Stimulated activated CD4-positive, alpha-beta T cell treated with anti-CD3 and anti-CD28 coated beads, Interleukin-1b, Interleukin-23, amount 100 ng/mL, for 1 hour (primary cell): ENCODE measurements at places on chromosomes 6 and 20.

DNA sequence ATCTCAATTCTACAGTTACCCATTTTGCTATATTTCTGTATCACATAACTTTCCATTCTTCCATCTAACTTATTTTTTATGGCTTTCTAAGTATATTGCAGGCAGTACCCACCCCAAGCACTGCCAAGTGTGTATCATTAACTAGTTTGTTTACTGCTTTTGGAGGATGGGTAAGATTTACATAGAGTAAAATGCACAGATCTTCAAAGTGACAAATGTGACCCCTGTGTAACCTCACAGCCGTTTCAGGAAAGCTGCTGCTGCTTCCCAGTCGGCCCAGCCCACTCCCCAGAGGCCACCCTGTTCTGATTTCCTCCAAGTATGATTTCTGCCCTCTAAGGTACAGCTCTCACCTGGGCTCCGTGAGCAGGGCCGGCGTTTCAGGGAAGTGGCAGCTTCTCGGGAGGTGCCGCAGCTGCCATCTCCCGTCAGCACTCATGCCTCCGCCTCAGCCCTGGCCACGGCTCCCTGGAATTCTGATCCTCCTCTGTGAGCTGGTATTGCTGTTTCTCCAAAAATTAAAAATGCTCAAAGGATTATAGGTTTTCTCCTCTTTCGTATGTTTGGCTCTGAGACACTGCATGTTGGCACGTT is 15.0 kb upstream of the MAP1LC3A start:
- no peak for DNase-seq

DNA sequence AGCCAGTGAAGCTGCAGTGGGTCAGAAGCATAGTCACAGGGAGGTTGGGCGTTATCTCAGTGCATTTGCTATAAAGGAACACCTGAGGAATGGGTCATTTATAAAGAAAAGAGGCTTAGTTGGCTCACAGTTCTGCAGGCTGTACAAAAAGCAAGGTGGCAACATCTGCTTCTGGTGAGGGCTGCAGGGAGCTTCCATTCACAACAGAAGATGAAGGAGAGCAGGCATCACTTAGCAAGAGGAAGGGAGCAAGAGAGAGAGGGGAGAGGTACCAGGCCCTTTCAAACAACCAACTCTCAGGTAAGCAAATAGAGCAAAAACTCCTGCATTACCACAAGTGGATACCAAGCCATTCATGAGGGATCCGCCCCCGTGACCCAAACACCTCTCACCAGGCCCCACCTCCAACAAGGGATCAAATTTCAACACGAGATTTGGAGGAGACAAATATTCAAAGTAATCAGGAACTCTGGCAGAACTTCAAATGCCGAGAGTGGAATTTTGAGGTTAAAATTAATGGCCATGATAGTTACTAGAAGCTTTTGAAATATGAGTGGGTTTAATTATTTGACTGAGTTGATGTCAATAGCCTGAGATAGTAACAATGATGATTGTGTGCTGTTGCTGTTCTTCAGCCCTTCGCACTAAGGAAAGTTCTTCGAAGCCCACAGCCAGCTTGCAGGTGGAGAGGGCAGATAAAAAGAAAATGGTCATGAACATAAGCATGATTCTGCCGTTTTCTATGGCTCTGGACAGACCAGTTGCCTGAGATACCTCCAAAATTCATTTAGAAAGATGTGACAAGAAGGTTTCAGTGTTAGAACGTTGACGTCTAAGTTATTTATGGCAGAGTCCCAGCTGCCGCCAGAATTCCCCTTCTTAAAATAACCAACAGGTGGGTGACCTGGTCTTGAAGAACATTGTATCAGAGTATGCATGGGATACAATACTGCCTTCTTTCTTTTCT is 55.3 kb upstream of the ADTRP start:
- DNase-seq = no peak

DNA sequence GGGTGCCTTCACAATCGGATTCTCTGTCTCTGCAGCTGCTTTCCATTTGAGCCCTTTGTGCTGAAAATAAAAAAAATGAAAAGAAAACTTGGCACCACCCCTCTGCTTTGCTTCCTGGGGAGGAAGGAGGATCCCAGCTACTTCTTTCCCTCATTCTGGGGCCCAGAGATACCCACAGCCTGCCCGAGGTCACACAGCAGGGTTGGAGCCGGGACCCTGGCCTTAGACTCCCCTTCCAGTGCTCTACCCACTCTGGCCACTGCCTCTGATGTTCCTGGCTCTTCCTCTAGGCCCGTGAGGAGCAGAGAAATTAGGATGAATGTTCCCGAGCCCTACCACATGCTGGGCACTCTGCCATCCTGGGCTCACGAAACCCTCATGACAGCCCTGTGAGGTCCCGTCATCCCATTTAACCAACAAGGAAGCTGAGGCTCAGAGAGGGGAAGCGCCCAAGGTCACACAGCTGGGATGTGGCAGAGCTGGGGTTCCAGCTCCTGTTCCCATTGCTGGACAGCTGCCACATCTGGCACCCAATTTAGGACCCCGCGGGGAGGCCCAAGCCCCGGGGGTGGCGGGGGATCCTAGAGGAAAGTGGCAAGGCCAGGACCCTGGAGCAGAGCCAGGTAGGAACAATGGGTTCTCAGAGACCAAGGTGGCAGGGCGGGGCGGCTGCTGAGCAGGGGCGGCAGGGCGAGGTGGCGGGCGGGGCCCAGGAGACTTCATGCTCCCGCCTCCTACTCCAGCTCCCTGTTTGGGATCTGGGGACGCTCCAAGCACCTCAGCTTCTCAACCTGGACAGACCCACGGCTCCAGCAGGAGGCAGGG is 76.6 kb downstream of the CEBPB start:
- no peak for DNase-seq

GRCh38 chr6:90689172-90689571 is 102.3 kb upstream of the MAP3K7 start:
- no peak for DNase-seq

- no peak for DNase-seq
These were observed 1.4 kb downstream of the ELOVL5 start for GRCh38 chr6:53347250-53347920.

DNA sequence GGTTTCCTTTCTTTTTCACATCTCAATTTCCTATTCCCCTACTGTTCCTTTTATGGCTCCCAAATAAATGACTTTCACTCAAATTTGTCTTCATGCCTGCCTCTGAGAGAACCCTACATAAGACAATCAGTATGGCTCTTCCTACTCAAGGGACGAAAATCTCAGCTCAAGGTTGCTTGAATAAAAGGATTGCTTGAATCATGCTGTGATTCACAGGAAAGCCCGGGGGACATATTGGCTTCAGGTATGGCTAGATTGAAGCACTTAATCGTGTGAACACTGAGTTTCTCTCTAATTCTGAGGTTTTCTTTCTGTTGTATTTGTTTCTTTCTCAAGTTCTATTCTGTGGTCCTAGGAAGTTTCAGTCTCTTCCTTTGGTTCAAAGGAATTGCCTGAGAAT is 140.3 kb upstream of the SULF2 start:
- no peak for DNase-seq

DNA sequence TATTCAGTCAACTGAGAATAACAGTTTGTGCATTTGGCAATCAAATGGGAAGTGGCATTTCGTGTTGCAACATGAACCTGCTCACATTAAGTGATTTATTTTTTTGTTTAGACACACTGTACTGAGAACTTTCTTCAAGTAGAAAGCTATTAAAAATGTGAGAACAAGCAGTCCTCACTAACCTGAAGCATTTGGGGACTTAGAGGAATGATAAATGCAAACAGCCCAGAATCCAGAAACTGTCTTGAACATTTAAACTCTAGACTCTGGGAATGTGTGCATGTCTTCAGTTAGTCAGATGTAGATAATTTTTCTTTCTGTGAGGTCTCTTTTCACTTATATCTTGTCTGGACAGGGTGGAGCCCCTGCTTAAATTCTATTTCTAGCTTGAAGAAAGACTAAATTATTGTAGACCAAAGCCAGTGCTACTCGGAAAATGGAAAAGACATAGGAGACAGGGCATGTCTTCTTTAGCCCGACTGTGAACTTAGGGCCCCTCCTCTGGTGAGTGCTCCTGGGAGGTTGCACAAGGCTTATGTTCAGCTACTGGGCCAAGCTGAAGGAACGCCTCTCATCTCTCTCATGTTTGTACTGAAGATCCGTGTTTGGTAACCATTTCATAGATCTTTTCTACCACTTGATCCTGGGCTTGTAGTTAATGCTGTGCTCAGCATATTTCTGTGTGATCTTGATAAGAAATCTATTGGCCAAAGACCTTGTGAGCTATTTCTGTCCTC is 70.1 kb downstream of the SLX4IP start:
- no peak for DNase-seq
